ENCODE measurements at places on chromosomes 6 and 20.

GRCh38 chr6:52403086-52403485 is 17.1 kb upstream of the EFHC1 start:
- no peak for DNase-seq

- DNase-seq = no peak
These were observed 1.2 kb downstream of the NANP start for GRCh38 chr20:25622450-25623224.

DNA sequence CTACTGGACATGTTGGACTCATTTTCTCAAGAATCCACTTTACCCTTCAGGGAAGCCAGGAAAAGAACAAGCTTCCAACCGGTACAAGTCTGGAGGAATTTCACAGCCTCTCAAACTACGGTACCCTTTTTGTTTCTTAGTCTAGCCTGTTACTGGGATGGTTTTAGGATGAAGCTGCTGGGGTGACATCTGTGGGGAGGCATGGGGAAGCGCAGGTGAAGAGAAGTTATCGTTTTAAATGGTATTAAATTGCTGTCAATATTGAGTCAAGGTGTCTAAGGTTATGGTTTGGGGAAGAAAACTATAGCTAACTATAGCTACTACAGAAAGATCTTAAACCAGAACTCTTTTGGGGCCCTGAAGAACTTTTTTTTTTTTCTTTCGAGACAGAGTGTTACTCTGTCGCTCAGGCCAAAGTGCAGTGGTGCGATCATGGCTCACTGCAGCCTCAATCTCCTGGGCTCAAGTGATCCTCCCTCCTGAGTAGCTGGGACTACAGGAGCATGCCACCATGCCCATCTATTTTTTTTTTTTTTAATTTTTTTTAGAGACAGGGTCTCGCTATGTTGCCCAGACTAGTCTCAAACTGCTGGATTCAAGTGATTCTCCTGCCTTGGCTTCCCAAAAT is 128.7 kb downstream of the RIN2 start:
- DNase-seq = no peak

- DNase-seq = no peak
These were observed 6.6 kb upstream of the ZBTB22 start for GRCh38 chr6:33324125-33324524.

DNA sequence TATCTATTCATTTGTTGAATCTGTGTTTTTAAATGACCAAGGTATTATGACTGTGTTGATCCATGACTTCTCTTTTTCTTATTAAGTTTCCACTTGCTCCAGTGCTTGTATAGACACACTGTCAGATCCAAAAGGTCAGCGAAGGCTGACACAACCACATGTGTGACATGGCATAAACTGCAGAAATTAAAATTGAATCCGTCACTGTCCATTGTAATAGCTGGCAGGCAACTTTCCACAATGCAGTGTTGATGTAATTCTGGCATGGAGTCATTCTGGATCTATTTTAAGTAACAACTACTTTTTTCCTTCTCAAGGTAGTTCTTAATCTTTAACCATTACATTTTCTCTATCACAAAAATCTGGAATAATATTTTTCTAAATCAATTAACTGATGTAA is 145.3 kb downstream of the AIG1 start:
- no peak for DNase-seq

DNA sequence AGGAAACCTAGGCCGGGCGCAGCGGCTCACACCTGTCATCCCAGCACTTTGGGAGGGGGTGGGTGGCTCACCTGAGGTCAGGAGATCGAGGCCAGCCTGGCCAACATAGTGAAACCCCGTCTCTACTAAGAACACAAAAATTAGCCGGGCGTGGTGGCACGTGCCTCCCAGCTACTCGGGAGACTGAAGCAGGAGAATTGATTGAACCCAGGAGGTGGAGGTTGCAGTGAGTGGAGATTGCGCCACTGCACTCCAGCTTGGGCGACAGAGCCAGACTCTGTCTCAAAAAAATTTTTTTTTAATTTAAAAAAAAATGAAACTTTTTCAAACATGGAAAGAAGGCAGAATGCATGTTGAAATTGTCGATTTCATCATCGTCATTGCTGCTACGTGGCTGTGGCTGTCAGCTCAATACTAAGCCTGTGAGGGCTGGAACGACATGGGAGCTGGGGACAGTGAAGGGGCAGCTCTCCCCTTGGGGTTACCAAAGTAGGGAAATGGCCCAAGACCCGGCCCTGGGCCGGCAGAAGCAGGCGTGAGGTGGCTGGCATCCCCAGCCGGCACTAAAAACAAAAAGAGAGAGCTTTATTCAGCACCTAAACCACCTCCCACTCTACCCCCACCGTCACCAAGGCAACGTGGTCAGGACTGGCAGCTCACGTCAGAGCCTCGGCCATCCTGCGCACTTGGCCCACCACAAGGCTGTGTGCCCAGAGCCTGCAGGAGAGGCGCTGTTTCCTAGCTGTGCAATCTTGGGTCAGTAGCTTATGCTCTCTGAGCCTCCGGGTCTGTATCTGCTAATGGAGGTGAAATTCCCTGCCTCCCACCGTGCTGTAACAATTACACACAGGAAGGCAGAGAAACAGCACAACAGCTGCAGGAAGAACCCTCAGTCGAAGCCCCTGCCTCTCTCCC is 30.8 kb downstream of the AGPAT4 start:
- peak; percentile 66 for DNase-seq

DNA sequence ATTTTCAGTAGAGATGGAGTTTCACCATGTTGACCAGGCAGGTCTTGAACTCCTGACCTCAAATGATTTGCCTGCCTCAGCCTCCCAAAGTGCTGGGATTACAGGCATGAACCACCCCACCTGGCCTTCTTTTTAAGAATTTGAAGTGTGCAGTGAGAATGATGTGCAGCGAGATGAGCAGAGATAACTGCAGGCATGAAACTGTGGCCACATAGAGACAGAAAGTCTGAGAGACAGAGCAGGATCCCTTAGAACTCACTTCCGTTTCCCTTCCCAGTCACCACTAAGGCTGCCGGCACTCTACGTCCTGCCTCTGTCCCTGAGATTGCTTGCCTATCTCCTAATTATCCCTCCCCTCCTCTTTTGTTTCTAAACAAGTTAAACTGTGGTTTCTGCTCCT is 27.2 kb downstream of the IL22RA2 start:
- DNase-seq = no peak

Measured in stimulated activated CD8-positive, alpha-beta memory T cell treated with anti-CD3 and anti-CD28 coated beads, Interleukin-4, amount 100 ng/mL, for 48 hours (primary cell).